Mesenteric fat pad (tissue), 1 donor: ENCODE measurements at places on chromosomes 7 and 10. TPM values are rescaled to one million over a fixed set of nuclear protein-coding genes. Genes with fewer than 3 reads are reported as not detected.

DNA sequence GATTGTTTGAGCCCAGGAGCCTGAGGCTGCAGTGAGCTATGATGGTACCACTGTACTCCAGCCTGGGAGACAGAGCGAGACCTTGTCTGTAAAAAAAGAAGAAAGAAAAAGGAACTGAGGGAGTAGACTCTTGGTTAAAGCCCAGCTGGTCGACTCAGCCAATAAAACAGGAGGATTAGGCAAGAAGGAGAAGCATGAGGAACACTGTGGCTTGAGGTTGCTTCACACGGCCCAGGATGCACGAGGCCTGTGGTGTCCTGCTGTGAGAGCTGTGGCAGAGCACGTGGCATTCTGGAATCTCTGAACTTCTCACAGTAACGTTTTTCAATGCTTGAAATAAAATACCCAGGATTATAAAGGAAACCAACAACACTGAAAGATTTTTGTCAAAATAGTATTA lies 93.3 kb downstream of the CUL2 start:
- no peak for DNase-seq

DNA sequence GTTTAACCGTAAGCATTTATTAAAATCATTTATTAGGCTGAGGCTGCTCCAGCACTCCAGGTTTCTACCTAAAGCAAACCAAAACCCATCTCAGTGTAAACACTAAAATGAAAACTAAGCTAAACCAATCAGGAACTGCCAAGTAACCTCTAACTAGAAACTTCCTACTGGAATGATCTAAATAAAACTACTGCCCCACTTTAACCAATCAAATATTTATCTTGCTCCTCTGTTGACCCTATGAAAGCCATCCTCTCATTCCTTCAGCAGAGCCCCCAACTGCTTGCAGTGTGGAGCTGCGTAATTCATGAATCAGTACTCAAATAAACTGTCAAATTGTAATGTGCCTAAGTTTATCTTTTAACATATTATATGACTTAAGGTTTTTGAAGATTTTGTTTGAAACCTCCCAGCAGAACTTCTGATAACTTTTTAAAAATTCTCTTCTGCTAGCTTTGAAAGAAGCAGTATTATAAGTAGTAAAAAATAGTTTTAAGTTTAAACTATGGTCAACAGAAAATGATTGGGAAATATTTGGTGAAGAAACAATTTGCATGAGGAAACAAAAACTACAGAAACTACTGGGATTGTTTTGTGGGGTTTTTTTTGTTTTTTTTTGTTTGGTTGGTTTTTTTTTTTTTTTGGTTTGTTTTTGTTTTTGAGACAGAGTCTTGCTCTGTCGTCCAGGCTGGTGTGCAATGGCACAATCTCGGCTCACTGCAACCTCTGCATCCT lies 47.4 kb downstream of the GPR37 start:
- DNase-seq: no peak

DNA sequence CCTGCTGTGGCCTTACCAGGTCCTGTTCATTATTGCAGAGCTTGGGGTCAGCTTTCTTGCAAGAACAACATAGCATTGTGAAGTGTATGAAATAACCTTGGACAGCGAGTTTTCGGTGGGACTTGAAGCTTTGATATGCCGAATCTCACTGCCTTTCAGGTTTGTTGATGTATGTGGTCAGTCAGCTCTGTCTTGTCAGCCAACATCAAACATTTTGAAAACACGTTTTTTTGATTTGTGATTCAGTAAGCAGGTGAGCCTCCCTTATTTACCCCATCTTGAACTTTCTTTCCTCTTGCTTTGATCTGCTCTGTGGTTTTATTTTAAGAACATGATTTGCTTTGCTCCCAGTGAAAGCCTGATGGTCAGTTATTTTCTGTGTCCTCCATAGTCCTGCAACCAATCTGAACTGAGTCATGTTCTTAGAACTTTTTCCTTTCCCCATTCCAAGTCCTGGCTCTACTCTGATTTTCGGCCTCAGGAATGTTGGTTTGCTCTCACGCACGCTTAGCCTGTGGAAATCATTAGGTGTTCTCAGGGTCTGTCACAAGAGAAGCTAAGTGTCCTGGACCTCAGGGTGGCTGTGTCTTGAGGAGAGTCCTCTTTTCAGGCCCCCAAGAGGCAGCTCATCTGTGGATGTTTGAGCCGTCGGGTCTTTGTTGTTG lies 8.7 kb downstream of the WBP1L start:
- no peak for DNase-seq

GRCh38 chr10:131275691-131276090 lies 35.8 kb downstream of the TCERG1L start:
- no peak for DNase-seq

The ITGB8 gene
- total RNA-seq: 6.1 TPM

The TCTN3 gene
- total RNA-seq: 27.3 TPM

GRCh38 chr7:158958618-158959017 lies 102.3 kb downstream of the DYNC2I1 start:
- no peak for DNase-seq

GRCh38 chr10:102723989-102724388 lies 9.6 kb downstream of the SFXN2 start:
- DNase-seq: no peak

- DNase-seq: no peak
Observed at GRCh38 chr10:58715061-58715460, 202.4 kb downstream of the BICC1 start.

DNA sequence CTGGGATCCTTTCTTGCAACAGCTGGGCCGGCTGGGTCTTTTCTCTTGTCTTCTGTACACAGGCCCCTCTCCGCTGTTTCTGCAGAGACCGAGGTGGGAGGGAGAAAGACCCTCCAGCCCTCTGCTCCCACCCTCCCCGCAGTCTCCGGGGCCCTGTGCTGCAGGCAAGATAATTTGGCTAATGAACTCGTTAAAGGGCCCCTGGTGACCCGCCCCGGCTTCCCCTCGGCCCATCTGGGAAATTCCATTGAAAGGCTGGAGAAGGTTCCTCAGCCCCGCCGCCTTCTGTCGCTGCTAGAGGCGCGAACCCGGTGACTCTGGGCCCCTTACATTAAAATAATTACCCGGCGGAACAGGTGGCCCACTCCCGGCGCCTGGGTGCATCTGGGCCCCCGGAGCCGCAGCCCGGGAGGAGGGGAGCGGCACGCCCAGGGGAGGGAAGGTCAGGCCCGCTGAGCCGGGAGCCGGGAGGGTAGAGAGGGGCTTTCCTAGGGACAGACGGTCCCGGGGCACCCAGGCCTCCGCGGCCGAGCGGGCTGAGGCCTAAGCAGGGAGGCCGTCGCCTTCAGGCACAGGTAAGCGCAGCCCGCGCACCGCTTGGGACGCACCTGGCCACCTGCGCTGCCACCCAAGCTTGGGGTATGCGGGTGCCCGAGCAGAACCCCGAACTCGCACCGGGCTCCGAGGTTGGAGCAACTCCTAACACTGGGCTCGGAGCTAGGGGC lies 7.3 kb upstream of the MNX1 start:
- peak; percentile 77 for DNase-seq

DNA sequence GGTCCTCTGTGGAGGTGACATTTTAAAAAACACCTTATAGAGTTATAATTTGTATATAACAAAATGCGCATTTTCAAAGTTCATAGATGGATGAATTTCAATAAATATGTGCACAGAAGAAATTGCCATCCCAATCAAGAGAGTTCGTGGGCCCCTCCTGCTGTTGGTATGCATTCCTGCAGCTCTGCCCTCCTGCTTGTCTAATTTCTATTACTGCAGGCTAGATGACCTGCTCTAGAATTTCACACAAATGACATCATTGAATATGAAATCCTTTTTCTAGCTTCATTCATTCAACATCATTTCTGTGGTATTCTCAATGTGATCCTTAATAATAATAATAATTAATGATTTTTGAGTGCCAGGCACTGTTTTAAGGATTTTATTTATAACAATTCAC lies 348.2 kb downstream of the SDK1 start:
- DNase-seq: no peak

DNA sequence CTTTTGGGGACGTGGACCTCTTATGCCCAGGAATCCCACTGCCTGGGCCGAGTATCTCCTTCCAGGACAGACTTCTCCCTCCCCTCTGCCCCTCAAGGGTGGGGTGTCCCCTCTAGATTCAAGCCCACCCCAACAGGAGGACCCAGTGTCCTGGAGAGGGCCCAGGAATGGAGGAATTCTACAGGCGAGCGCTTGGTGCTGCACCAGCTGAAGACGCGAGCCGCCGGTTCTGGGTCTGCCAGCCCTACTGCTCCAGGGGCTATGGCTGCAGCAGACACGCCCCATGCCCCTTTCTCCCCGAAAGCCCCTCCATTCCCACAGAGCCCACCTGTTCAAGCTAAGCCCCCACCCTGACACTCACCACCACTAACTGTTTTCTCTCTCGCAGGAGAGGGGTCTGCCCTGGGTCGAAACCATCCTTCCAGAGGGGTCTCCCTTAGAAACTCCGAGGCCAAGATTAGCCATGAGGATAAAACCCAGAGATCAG lies 8.6 kb downstream of the CRYGN start:
- DNase-seq: no peak

DNA sequence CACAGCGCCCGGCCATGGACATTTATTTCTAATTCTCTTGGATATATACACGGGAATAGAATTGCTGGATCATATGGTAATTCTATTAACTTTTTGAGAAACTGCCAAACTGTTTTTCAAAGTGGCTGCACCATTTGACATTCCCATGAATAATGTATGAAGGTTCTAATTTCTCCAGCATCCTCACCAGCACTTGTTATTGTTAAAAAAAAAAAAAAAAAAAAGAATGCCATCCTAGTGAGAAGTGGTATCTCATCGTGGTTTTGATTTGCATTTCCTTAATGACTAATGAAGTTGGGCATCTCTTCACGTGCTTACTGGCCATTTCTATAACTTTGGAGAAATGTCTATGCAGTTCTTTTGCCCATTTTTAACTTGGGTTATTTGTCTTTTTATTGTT lies 13.5 kb downstream of the CNNM2 start:
- DNase-seq: no peak

The LIPK gene
- not detected for total RNA-seq

- DNase-seq: no peak
Observed at GRCh38 chr7:128094686-128095085, 63.4 kb upstream of the LRRC4 start.

DNA sequence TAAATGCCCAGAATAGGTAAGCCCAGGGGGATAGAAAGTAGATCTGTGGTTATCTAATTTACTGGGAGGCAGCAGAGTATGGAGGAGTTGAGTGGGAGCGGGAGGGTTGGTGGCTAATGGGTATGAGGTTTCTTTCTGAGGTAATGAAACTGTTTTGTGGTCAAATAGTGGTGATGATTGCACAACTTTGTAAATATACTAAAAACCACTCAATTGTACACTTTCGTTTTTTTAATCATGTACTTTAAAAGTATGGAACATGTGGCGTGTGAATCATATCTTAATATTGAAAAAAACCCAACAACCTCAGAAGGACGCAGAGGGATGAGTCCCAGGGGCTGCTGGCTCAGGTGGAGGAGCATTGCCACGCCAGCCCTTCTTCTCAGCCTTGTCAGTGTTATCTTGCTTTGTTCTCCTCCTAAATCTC lies 118.1 kb downstream of the WDR11 start:
- DNase-seq: no peak

The GLI3 gene
- total RNA-seq: 25.5 TPM

The GRB10 gene
- total RNA-seq: 95.7 TPM

- DNase-seq: no peak
Observed at GRCh38 chr7:95859429-95859828, 87.1 kb downstream of the DYNC1I1 start.

The POLR1F gene
- total RNA-seq: 17.7 TPM

The LRRC4 gene
- total RNA-seq: 6.5 TPM

The ADGRA1 gene
- not detected for total RNA-seq
